ENCODE measurements at places on chromosomes 7 and 10. TPM values are rescaled to one million over a fixed set of nuclear protein-coding genes. Genes with fewer than 3 reads are reported as not detected.

Gene PLEKHS1
- not detected for total RNA-seq

Gene HABP2
- total RNA-seq, result under 0.01 TPM

Gene NEURL1
- total RNA-seq, result not detected

Gene KLF14
- not detected for total RNA-seq

Gene NXPH1
- total RNA-seq, result not detected

Gene MYL10
- not detected for total RNA-seq

Gene NSUN5
- total RNA-seq, result 1.7 TPM

GRCh38 chr10:124374535-124375352 lies 44.0 kb downstream of the OAT start:
- DNase-seq, result no peak

DNA sequence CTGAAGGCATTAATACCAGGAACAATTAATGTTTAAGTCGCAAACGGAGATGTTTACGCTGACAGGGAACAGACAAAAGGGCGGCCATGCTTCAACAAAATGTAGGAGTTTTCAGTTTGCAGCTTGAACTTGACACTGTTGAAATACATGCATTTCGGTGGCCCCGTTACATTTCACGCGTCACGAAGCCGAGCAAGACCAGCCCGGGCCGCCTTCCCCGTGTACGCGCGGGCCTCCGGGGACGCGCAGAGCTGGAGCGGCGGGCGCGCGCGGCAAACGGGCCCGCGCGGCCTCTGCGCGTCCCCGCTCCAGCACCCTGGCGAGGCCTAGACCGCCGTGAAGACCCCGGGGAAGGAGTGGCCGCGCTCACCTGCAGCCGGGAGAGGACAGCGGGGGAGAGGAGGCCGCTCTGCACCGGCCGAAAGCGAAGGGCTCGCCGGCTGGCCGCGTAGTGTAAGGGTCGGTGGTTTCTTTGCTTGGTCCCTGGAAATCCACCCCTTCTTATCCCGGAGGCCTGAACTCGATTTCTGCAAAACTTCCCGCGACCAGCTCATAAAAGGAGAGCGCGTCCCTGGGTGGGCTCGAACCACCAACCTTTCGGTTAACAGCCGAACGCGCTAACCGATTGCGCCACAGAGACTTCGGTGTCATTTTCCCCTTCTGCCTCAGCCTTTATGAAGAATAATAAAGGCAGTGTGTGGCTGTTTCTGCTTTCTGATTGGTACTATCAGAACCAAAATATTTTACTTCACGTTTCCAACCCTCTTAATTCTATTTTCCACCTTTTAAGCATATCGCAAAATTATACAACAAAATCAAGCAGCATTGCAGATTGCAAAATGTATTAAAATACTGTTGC lies 11.4 kb upstream of the EBLN1 start:
- peak; percentile 91 for DNase-seq

DNA sequence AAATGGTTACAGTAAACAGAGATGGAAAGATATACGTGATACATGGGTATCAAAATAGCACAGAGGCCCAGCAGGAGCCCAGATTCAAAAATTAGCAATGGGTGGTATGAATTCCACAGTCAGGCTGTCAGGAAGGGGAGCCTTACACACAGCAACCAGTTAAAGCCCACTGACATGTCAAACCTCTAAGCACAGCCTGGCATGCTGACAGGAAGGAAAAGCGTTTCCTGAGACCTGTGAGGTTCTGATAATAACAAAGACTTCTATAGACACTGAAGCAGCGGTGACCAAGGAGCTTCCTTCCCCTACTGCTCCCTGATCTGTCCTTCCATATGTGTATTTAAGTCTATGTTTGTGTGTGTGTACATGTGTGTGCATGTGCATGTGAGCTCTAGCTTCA lies 89.9 kb downstream of the PHYHIPL start:
- DNase-seq, result no peak

DNA sequence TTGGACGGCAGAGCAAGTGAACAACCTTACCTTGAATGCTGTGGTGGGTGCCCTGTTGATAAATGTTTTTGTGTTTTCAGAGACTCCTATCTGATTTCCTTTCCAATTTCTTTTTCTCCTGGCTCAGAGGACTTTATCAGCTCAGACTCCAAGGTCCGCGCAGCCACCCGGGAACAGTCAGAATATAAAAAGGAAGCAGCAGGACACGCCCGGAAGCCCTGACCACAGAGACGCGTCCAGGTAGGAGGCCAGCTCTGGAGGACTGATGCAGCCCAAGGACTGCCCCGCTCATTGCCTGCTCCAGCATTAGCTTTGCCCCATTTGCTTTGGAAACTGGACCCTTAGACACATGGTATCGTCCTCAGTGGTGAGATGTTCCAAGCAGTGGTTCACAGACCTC lies 61.3 kb downstream of the TACC2 start:
- no peak for DNase-seq

- no peak for DNase-seq
These were observed 191.7 kb upstream of the KLF6 start for GRCh38 chr10:3976718-3977117.

DNA sequence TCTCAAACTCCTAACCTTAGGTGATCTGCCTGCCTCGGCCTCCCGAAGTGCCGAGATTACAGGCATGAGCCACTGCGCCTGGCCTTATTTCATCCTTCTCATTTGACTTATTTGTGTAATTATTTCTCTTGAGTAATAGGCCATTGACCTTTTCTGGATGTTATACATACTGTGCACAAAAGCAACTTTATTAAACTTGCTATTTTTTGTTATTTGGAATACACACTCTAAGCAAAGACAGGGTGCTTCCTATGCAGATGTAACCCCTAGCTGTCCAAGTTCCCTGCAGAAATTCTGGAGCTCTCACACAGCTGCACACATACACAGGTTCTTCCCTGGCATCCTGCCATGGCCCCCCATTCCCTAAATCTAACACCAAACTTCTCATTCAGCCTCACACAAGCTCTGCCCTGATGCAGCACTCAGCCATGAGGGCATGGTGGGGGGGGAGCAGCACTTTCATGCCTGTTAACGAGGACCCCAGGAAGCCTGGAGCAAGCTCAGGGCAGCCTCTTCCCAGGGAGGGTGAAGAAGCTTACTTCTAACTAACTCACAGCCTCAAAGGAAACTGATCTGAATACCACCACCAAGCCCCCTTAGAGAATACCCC lies 33.2 kb downstream of the SH3PXD2A start:
- no peak for DNase-seq

DNA sequence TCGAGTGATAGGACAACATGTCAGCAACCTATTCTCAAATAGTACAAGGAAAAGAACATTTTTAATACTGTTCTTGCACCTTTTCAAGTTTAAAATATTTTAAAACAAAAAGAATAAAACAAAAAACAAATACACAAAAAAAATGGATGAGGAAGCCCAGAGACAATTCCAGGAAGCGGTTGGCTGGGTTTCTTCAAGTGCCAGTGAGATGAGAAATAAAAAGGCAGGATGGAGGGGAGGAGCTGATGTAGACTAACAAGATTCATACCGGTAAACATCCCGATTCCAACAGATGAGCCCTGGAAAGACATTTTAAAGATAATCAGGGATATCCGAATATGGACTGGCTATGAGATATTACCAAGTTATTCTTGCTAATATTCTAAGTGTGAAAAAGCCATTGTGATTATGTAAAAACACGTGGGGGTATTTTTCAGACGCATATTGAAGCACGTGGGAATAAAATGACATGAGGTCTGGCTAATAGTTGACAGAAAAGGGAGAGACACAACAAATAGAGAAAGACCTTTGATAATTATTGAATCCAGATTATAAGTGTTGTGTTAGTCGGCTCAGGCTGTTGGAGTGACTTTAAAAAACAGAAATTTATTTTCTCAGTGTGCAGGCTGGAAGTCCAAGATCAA lies 101.3 kb upstream of the LRRC4 start:
- DNase-seq, result peak; percentile 80

- DNase-seq, result no peak
These were observed 260.4 kb upstream of the LYZL1 start for GRCh38 chr10:29028486-29028885.

DNA sequence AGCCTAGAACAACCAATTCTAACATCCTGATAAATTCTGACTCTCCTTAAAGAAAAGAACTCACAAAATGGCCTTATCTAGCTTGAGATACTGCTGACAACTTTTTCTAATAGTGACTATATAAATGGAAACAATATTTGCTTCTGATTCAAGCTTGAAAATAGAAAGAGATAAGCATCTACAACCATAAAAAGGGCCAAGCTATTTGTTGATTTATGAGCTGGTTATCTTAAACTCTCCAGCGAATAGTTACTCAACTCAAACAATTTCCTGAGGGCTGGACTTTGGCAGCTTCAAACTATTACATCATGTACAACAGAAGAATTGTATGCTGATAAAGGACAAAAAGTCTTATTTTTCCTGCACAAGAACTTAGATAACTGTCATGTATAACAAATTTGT lies 4.6 kb downstream of the USP54 start:
- peak; percentile 78 for DNase-seq

DNA sequence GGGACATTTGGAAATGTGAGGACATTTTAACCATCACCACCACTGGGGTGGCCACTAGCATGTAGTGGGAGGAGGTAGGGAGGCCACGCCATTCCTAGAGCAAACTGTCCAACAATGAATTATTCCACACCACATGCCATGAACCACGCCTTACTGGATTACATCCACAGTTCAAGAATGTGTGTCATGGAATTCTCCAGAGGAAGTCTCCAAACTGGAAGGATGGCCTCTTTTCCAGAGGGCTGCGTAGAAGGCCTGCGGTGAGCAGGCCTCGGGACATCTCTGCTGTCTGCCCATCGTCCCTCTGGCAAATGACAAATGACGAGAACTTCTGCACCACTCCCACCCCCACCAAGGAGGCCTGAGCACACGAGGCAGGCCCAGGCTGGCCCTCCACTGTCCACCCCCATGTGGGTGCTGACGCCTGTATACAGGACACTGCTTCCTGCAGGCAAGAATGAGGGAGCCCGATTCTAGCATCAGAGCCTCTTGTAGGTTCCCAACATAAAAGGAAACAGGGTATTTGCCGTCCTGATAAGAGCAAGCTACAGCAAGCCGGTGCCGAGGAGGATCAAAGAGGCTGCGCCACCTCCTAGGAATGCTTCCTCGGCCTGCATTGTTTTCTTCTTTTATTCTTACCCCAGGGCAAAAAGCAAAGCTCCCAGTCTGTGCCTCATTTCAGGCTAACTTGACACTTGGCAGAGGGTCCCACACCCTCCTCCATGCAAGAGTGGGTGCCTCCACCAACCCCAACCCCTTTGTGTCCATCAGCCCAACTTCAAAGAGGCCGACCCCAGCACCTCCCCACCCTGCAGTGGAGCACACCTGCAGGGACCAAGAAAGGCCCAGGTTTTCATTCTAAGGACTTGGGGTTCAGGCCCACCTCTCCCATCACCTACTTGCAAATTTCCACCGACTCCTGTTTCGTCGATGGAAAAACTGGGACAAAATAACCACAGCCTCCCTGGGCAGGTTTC lies 23.9 kb downstream of the TNS3 start:
- peak; percentile 66 for DNase-seq

- peak; percentile 66 for DNase-seq
These were observed 54.9 kb downstream of the KCNMA1 start for GRCh38 chr10:77582710-77583115.

- DNase-seq, result no peak
These were observed 223.6 kb downstream of the CHCHD3 start for GRCh38 chr7:132858251-132858650.

DNA sequence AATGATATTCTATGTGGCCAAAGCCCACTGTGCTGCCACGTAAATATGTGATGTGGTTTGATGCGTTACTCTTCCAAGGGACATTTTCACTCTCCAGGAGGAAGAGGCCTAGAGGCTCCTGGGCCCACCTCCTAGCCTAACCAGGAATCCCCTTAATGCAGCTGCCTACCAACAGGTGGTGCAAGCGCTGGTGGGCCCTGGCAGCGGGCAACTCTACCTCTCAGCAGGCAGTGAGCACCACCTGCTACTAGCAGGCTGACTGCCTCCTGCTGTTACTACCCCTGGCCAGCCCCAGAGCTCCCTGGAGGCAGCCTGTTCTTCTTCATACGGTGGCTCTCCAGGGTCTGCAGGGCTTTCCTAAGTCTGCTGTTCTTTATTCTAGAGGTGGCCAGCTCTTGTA lies 62.8 kb downstream of the CDH23 start:
- no peak for DNase-seq

GRCh38 chr7:82032901-82033300 lies 263.1 kb upstream of the HGF start:
- no peak for DNase-seq

Measured in lung microvascular endothelial cell (primary cell).